D721Med (cell line): ENCODE measurements at places on chromosomes 1 and 21.
A peak's percentile ranks its signal among the peaks of the same experiment; 100 is the strongest.

GRCh38 chr1:31105646-31106045, 40.1 kb upstream of the PUM1 start:
- DNase-seq: no peak

DNA sequence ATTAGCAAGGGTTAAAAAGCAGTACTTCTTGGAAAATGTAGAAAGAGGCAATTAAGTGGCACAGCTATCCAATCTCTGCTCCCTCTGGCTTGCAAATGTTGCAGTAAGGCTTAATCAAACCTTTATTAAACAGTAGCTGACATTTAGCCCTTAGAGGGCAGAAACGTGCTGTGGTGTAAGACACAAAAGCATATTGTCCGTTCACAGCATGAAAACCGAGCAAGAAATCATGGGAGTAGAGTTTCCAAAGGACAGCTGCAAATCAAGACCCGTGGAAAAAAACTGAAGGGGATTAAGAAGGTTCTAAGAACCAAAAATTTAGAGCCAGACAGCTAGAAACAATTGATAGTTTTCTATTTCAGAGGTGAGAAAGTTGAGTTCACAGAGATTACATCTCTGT, 13.1 kb downstream of the ZP4 start:
- no peak for DNase-seq

- peak; percentile 36 for DNase-seq
These were observed 612.0 kb downstream of the MATN1 start for GRCh38 chr1:30111431-30111830.

DNA sequence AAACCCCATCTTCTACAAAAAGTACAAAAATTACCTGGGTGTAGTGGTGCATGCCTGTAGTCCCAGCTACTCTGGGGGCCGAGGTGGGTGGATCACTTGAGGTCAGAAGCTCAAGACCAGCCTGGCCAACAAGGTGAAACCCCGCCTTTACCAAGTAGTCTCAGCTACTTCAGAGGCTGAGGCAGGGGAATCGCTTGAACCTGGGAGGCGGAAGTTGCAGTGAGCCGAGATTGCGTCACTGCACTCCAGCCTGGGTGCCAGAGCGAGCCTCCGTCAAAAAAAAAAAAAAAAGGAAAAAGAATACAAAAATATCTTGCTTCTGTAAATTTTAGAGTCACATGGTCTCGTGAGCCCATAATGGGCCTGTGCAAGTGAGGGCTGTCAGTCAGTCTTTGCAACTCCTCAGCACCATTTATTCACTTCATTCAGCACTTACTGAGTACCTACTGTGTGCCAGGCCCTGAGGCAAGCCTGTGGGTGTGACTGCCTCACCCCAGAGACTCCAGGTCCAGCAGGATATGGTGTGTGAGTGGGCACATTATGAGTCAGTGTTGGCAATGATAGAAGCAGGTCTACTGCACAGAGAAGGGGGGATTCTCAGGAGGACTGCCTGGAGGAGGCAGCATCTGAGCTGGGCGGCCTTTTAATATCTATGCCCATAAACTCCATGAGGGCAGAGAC, 46.8 kb upstream of the TARDBP start:
- DNase-seq: no peak

GRCh38 chr1:162930976-162931560, 70.1 kb upstream of the CCDC190 start:
- no peak for DNase-seq

GRCh38 chr1:165899461-165899941, 72.1 kb downstream of the UCK2 start:
- DNase-seq: no peak

DNA sequence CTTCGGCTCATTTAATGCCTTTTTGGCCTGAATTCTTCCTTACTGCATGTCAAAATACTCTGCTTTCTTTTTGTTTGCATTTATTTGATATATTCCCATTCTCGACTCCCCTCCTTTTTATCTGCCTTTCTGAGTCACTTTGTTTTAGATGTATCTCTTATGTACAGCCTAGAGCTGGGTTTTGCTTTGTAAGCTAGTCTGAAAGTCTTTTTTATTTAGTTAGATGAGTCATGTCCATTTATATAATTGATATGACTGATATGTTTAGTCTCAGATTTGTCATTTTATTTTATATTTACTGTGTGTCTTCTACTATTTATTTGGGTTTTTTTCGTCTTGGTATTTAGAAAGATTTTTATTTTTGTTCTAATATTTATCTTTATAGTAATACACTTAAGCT, 33.6 kb upstream of the GNG5 start:
- no peak for DNase-seq

GRCh38 chr1:202844259-202844658, 33.5 kb downstream of the PCAT6 start:
- no peak for DNase-seq

- DNase-seq: no peak
These were observed 87.7 kb downstream of the INTS7 start for GRCh38 chr1:211947396-211948295.

DNA sequence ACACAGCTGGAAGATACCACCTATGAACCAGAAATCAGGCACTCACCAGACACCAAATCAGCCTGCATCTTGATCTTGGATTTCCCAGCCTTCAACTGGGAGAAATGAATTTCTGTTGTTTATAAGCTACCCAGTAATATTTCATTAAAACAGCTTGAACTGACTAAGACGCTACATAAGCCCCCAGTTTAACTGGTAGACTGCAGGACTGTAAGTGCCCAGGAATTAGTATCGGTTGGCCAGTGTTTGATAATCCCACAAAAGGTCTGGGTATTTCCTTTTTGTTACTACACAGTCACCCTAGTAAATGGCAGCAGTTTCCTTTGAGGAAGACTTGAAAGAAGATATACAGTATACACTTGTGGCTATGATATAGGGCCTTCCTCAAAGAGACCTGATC, 7.3 kb upstream of the SLC35D1 start:
- DNase-seq: no peak

GRCh38 chr1:235102993-235103411, 25.6 kb downstream of the TOMM20 start:
- DNase-seq: no peak

GRCh38 chr1:12130466-12131130, 36.2 kb upstream of the TNFRSF1B start:
- no peak for DNase-seq

DNA sequence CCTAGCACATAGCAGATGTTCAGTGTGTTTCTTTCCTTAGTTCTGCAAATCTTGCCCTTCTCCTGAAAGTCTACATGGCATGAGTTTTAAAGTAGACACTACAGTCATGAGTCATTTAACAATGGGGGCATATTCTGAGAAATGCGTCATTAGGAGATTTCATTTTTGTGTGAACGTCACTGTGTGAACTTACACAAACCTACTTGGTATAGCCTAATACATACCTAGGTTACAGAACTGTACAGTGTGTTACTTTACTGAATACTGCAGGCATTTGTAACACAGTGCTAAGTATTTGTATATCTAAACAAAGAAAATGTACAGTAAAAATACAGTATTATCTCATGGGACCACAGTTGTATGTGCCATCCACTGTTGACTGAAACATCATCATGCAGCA, 10.0 kb downstream of the TTF2 start:
- DNase-seq: no peak

DNA sequence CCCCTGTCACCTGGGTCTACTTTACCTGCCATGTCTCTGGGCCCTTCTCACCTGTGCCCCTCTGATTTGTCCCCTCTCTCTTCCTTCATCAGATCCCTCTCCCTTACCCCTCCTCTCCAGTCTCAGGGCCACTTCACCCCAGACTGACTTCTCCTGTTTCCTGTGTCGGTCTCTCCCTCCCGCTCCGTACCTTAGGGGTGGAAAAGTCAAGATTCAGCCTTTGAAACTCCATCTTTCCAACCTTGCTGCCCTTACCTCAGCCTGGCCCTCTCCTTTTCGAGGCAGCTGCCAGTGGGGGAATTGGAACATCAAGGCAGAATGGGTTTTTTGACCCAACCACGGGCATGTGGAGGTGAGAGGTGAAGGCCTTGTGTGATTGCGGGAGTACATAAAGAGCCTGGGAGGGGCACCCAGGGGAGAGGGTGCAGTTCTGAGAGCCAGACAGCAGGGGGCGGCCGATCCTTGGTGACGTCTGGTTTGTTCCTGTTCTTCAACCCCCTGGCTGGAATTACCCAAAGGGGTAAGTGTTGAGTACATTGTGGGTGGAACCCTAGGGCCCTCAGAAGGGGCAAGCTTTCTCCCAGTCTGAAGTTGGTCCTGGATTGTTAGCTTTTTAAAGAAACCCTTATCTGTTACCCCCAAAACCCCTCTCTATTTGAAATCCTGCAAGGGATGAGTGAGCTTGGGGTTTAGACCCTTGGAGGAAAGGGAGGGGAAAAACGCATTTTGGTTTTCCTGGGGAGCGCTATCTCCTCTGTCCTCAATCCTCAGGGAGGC, 12.3 kb upstream of the DMBX1 start:
- DNase-seq: peak; percentile 92

DNA sequence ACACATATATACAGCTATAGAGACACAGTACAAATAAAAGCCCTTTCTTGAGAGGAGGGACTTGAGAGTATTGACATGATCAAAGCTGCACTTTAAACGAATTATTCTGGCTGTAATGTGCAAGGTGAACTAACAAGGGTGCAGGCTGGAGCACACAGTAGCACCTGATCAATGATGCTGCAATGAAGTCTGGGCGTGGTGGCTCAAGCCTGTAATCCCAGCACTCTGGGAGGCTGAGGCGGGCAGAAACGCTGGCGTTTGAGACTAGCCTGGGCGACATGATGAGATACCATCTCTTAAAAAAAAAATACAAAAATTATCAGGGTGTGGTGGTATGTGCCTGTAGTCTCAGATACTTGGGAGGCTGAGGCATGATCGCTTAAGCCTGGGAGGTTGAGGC, 14.1 kb upstream of the CTH start:
- no peak for DNase-seq

- DNase-seq: no peak
These were observed 2.0 kb upstream of the PIP5K1A start for GRCh38 chr1:151196292-151196800.

DNA sequence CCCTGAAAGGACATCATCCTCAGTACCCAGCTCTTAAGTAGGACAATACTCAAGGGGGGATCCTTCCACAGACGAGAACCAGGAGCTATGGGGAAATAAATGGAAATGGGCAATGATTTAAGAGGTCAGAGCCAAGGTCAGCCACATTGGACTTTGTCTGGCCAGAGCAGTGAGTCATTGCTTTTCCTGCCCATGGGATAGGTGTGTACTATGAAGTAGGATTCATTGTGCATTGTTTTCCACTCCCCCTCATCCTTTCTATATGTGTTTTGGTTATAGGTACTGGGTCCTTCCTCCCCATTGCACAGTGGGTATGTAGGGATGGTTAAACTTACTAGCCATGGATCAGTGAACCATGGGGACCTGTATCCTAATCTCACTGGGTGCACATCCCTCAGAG, 328.9 kb upstream of the USP25 start:
- DNase-seq: no peak

DNA sequence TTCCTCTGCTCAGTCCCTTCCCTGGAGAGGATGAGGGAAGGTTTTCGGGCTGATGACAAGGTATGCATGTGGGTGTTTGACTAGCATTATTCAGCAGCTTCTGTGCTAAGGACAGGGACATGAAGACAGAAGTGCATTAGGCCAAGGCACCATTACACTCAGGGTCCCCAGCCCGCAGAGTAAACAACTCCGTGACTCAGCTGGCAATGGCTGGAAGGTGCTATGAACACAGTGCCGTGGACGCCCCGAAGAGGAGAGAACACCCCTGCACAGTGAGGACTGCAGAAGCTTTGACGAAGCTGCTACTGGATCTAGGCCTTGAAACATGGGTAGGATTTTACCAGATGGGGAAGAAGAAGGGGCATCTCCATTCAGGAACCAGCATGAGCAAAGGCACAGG, 13.7 kb upstream of the EPS8L3 start:
- no peak for DNase-seq

DNA sequence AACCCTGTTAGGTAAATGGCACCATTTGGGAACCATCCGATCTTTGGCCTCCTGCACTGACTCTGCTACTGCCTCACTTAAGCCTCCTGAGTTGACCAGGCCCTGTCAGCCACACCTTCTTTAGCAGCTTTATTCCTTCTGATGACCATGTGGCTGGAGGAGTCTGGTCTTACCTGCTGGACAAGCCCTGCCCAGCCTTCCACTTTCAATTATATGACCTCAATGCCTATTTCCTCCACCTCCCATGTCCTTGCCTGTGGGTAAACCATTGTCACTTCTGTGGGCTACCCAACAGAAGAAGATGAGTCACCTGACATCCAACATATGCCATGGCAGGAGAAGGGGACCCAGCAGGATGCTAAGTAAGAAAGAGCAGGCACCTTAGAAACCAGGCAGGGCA, 393.8 kb downstream of the NTNG1 start:
- no peak for DNase-seq

GRCh38 chr21:16473988-16474387, 744.2 kb downstream of the USP25 start:
- no peak for DNase-seq

DNA sequence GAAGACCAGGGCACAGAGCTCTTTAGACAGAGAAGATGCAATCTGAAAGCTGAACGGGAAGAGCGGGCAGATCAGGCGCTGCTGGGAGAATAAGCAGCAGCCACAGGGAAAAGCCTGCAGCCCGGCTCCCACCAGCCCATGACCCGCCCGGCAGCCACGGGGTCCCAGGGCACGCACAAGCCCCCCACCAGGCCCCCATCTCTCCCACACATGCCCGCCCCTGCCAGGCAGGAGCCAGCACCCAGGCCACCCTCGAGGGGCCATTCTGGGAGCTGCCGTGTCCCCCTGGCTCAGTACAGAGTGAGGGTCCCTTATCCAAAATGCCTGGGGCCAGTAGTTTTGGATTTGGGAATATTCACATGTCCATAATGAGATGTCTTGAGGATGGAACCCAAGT, 16.3 kb downstream of the SLC19A1 start:
- no peak for DNase-seq

DNA sequence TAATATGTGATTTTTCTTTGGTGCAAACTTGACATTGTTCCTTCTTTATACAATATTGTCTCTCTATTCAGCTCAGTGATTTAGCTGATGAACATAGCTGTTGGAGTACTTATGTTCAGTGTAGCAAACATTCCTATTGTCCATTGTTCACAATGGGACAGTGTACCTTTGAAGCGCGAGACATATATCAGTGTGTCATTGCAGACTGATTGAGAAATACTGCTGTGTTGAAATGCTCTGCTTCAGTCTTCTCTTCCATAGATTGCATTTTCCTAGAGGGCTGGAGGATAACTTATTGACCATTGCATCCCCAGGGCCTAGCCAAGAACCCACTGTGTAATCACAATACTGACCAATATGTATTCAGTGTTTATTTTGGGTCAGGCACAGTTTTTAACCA, 46.5 kb downstream of the HLX start:
- DNase-seq: no peak

DNA sequence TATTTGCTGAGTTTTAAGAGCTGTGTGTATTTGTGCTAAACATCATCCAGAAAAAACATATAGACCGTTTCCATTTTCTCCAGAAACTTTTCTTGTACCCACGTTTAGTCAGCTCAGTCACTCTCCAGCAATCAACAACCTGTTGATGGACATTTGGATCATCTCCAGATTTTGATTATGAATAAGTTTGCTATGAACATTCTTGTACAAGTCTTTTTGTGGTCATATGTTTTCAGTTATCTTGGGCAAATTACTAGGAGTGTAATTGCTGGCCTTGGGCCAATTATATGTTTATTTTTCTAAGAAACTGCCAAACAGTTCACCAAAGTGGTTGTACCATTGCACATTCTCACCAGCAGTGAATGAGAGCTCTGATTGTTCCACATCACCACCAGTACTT, 221.8 kb downstream of the CENPF start:
- no peak for DNase-seq

- DNase-seq: no peak
These were observed 183.0 kb upstream of the HOOK1 start for GRCh38 chr1:59631561-59632255.

- no peak for DNase-seq
These were observed 157.6 kb upstream of the IVNS1ABP start for GRCh38 chr1:185474440-185475149.

GRCh38 chr1:32180186-32181060, 948 bp downstream of the TXLNA start:
- DNase-seq: no peak
